D721Med (cell line): ENCODE measurements at places on chromosomes 2 and 18.

DNA sequence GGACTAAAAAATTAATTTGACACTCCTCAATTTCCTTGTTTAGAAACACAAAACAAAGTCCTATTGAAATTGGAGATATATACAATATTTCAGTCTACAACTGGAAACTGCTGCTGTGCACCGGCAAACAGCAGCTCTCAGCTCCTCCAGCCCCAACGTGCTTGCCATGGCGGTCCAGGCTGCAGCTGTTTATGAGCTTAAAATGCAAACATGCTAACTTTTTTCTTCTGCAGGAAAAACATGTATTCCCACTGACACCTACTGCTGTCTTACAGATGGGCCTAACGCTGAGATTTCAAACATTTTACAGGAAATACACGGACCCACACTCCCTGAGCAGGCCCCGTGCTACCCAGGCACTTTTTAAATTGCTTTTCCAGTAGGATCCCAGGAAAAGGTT is 195.5 kb downstream of the BCL11A start:
- no peak for DNase-seq

GRCh38 chr2:172680436-172681068 is 55.1 kb upstream of the RAPGEF4 start:
- DNase-seq: no peak

DNA sequence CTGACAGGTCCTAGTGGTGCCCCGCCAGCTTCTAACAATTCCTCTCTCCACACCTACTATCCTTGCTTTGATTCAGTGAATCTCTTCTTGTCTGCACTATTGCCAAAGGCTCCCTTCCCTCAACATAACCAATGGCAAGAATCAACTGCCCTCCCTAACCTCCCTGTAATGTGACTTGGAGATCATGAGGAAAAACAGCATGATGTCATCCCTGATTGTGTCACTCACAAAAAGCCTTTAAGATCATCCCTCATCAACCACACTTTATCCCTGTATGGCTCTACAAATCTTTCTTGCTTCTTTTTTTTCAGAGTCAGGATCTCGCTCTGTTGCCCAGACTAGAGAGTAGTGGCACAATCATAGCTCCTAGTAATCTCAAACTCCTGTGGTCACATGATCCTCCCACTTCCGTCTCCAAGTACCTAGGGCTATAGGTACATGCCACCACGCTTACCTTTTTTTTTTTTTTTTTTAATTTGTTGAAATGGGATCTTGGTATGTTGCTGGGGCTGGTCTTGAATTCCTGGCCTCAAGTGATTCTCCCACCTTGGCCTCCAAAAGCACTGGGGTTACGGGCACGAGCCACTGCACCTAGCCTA is 19.7 kb downstream of the SAP130 start:
- DNase-seq: no peak

- DNase-seq: no peak
Observed at GRCh38 chr2:151792589-151792988, 35.6 kb downstream of the ARL5A start.

DNA sequence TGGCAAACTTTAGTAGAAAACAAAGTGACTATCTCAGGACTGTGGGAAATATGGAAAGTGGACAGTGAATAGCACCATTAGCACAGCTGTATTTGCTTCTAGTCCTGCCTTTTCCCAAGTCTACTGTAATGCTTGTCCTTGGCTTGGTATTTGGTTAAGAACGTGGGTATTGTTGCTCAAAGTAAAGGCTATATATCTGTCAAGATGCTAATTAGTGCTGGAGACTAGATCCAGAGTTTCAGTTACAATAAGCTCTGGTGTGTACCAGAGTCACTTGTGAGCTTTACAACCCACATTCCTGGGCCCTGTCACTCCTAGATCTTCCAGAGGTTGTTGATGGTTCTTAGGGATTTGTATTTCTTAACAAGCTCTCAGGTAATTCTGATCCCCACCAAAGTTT is 313.6 kb downstream of the SLC8A1 start:
- no peak for DNase-seq

DNA sequence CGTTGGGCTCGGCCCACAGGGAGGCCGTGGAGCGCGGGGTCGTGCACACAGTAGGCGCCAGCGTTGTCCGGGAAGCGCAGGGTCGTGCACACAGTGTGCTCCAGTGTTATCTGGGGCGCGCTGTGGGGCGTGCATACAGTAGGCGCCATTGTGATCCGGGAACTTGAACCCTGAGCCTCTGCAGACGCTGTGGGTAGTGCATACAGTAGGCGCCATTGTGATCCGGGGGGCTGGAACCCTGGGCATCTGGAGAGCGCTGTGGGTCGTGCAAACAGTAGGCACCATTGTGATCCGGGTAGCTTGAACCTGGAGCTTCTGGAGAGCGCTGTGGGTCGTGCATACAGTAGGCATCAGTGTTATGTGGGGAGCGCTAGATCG is 793 bp downstream of the ZNF236 start:
- no peak for DNase-seq

GRCh38 chr2:117512307-117512706 is 302.2 kb upstream of the DDX18 start:
- DNase-seq: no peak

DNA sequence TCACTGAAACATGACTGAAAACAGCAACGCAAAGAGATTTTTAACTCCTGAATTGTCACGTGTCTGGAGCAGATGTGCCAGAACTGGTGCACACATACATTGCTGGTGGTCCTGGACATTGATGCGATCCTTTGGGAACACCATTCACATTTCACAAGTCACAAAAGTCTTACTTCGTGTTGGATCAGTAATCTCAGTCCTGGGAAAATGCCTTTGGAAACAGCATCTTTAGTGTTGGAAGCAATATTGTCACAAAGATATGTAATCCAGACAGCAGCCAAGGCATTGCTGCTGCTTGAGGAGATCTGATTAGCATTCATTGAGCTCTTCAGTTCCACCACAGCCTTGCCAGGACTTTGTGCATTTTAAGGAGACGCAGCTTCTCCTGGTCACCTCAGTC is 126.2 kb upstream of the SH3BP4 start:
- DNase-seq: no peak

DNA sequence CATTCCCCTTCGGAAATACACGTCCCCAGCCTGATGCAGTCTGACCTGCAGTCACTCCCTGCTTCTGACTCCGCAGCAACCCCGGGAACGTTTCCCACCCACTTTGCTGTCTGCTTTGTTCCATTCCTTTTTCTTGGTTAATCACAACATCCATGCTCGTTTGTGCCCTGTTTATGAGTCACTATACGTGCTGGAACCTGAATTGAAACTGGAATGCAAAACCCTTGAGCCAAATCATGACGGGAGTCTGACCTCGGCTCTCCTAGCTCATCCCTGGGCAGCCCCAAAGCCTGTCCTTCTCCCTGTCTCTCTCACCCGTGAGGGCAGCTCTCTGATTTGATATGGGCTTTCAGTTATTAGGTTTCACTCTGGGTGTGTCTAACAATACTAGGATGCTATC is 57.1 kb upstream of the RNF152 start:
- no peak for DNase-seq

DNA sequence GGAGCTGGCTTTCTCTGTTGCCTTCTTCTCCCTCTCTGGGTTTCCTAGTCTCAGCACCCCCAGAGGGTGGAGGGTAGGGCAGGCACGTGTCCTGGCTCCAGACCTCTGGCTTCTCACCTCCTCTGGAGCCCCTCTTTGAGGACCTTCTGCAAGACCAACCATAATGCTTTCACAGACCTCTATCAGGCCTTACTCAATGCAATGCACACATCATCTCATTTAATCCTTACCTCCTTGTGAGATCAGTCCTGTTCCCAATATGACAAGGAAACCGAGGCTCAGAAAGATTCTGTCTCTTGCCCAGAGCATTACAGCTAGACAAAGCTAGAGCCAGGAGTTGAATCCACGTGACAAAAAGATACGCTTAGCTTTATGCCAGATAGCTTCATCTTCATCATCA is 8.2 kb downstream of the ATOH8 start:
- no peak for DNase-seq

- no peak for DNase-seq
Observed at GRCh38 chr2:124024561-124025170, 421 bp upstream of the CNTNAP5 start.

GRCh38 chr2:240457223-240458043 is 22.0 kb downstream of the GPC1 start:
- no peak for DNase-seq

DNA sequence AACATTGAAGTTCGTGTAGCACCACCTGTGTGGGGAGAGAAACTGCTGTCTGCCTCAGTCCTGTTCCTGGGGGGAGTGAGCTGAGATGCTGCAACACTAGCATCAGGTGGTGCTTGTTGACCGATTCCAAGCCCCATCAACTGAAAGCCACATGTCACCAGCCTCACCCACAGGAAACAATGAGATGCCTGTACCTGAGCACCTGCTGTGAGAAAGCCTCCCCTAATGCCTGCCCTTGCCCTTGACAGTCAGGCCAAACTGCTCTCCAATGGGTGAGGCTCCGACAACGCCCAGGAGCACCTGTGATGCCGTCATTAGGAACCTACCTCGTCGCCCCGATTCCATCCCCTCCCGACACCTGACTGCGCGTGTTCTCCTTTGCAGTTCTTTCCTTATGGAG is 104.6 kb downstream of the SMC6 start:
- no peak for DNase-seq

DNA sequence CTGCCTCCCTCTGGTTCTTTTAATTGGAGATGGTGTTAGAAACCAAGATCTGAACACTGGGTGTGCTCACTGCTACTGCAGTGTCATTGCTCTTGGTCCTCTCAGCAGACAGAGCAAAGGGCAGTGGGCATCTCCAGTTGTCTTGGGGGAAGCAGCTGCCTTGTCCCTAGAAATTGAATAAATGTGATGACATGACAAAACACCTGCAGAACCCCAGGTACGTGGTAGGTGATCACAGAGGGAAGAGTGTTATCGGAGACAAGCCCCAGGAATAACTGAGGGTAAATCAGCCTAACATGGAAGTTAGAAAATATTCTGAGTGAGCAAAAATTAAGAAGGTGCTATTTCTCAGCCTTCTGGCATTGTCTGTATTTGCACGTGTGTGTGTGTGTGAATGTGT is 311.9 kb upstream of the HDAC4 start:
- no peak for DNase-seq

DNA sequence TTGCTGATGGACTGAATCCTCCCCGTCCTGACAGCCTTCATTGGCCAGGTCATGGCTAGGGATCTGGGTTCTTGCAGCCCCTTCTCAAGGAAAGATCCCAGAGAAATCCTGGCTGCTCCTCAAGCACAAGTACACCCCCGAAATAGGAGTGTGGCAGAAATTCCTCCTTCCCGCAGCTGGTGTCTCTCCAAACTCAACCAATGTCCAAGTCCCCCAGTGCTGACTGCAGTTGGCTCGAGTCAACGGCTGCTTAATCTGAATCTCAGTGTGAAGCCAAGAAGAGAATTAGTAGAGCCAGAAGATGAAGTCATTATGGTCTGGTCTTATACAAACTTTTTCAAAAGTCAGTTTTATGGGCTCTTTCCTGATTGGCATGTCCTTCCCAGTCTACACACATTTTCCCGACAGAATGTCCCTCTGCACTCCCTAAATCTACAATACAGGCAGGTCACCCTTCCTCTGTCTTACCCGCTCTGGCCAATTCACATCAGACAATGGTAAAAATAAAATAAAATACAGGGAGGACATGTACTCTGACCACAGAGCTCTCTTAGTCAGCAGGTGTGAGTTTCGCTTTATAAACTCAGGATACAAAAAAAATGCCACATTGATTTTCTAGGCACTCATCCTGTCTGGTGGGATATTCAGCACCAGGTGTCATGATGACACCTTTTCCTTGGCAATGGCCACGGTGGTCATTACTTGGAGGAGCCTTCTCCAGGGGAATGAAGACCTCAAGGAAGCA is 76.9 kb upstream of the PAPOLG start:
- no peak for DNase-seq

- DNase-seq: no peak
Observed at GRCh38 chr18:35114305-35114704, 73.1 kb downstream of the MAPRE2 start.

DNA sequence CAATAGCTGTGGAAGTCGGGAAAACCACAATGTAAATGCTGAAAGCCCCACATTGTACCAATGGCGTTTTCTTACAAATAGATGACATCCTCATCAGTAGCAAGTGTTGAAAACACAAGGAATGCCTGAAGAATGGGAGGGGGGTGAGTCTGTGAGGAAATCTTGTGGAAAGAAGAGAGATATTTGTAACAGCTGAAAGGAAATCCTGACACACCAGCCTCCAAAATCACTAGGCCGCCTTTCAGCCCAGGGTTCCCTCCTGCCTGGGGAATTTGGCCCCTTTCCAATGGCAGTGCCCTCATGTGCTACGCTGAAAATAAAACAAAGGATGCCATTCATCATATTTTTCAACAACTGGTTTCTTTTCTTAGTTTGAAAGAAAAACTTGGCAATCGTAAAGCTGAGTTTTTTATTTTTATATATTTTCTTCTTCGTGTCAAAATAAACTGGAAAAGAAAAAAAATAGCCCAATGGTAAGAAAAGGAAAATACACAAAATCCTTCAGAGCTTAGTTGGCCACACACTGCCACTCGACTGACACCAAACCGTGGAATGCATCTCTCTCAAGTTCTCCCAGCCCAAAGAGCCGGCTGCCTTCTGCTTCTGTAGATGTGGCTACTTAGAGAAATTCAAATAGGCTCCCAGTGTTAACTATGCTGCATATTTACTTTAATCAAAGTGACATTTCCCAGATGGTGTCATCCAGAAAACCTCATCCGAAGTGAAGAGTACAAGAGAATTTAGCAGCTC is 52.0 kb downstream of the FTCDNL1 start:
- DNase-seq: no peak

DNA sequence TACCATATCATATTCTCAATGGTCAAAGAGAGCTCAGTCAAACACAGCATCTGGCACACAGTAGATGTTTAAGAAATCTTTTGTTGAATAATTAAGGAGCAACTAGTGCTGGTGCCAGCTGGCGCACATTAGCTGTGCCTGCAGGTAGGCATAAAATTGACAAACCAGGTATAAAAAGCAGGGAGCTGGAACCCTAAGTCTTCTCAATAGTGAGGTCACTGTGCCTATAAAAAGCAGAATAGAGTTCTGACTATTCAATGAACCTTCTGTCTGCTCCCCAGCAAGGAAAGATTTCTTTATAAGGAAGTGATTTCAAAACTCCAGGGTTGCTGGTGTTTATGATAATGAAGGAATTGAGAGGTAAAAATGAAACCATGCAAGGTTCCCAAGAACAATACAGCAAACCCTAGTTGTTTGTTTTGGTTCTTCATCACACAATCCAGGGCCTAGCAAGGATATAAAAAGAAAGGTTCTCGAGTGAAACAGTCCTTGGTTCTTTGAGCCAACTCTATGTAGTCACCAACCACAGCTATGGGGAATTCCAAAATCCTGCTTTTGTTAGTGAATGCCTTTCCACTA is 76.1 kb downstream of the THADA start:
- no peak for DNase-seq

DNA sequence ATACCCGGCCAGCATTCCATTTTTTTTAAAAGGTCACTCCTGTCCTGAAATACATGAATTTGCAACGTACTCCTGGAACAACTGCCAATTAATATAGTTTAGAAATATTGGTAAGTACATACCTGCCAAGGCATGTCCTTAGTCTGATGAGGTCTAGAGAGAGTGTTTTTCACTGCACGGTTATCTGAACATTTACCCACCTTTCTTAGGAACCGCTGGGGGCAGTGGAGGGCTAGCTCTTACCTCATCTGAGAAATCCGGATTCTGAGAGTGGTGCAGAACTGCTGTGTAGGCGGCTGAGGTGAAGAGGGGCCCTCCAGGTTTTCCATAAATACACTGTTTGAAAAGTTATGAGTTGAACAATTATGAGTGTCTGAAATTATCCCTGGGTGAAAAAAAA is 133.1 kb upstream of the CCDC195 start:
- DNase-seq: no peak
